ENCODE measurements at places on chromosomes 2 and 18. TPM values are rescaled to one million over a fixed set of nuclear protein-coding genes. Genes with fewer than 3 reads are reported as not detected.
A peak's percentile ranks its signal among the peaks of the same experiment; 100 is the strongest.

- no peaks in the 10 kb centered on the region for H3K36me3 ChIP-seq
- no peak overlapping the region for H3K27ac ChIP-seq
- no peak for DNase-seq
- H3K4me3 ChIP-seq = no peak overlapping the region
- peaks cover 40% of the 10 kb centered on the region for H3K4me1 ChIP-seq
These were observed 3.3 kb downstream of the ITGA6 start for GRCh38 chr2:172430678-172431077.

DNA sequence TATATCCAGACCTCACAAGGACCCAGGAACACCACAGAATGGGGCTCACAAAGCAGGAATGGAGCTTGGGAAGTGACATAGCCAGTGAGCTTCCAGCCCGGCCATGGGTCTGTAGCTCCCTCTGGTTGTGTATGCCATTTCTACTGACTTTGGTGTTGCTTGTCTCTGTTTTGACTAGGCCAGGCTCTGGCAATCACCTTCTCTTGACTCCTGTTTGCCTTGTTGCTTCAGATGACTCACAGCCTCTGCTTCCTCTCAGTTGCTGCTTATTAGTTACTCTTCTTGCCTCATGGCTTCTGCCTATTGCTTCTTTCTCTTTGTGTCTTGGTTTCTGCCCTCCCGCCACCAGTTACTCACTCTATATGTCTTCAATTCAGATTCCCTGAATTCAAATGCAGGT lies 15.8 kb upstream of the IER3IP1 start:
- peaks cover 3% of the 10 kb centered on the region for H3K4me1 ChIP-seq
- H3K4me3 ChIP-seq = no peak overlapping the region
- H3K27me3 ChIP-seq = peaks cover 4% of the 10 kb centered on the region
- no peaks in the 10 kb centered on the region for H3K36me3 ChIP-seq

The ERFE gene
- polyA plus RNA-seq = 0.48 TPM

GRCh38 chr2:204672772-204673171 lies 127.5 kb downstream of the PARD3B start:
- H3K27me3 ChIP-seq = no peaks in the 10 kb centered on the region
- peak overlapping the region; percentile 83 for H3K27ac ChIP-seq
- no peaks in the 10 kb centered on the region for H3K36me3 ChIP-seq
- no peak overlapping the region for H3K4me3 ChIP-seq

The CFAP65 gene
- polyA plus RNA-seq = 0.03 TPM

GRCh38 chr2:12127638-12128037 lies 381.2 kb downstream of the LPIN1 start:
- no peaks in the 10 kb centered on the region for H3K27me3 ChIP-seq
- no peaks in the 10 kb centered on the region for H3K4me1 ChIP-seq
- no peak overlapping the region for H3K27ac ChIP-seq
- no peaks in the 10 kb centered on the region for H3K36me3 ChIP-seq
- H3K4me3 ChIP-seq = no peak overlapping the region

DNA sequence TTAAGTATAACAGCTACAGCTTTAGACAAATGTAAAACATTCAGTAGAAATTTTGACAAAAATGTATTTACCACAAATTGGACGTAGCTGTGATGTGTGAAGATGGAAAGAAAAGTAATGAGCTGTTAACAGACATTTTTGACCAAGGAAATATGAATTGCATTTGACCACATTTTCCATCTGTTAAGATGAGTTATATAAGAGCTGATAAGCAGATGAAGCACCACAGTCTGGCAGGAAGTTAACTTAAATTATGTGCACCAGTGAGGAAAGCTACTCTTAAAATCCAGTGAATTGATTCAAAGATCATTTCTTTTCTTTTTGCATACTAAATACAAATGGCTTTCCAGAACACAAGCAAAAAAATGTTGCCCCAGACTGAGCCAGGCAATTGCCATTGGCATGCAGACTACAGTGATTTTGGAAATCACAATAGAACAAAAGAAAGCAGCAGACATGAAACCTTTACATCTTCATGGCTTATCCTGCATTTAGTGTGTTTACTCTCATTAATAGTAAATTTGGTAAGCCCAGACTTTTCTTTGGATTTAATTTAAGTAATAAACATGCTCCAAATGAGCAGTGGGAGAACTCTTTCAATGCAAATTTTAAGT lies 493.7 kb downstream of the TMX3 start:
- no peaks in the 10 kb centered on the region for H3K36me3 ChIP-seq
- H3K27ac ChIP-seq = no peak overlapping the region
- H3K4me3 ChIP-seq = no peak overlapping the region
- no peaks in the 10 kb centered on the region for H3K27me3 ChIP-seq

The SLC9A4 gene
- polyA plus RNA-seq = not detected

The LHCGR gene
- polyA plus RNA-seq = not detected

GRCh38 chr2:96537734-96538486 lies 1.4 kb downstream of the ARID5A start:
- H3K36me3 ChIP-seq = peaks cover 7% of the 10 kb centered on the region
- peak; percentile 23 for DNase-seq
- no peaks in the 10 kb centered on the region for H3K27me3 ChIP-seq
- H3K4me1 ChIP-seq = peaks cover 22% of the 10 kb centered on the region
- peak overlapping the region; percentile 56 for H3K4me3 ChIP-seq

The NDUFAF7 gene
- 10.8 TPM for polyA plus RNA-seq

The PSD4 gene
- polyA plus RNA-seq = 0.01 TPM

GRCh38 chr2:61353909-61354308 lies 117.0 kb downstream of the USP34 start:
- no peaks in the 10 kb centered on the region for H3K4me1 ChIP-seq
- H3K4me3 ChIP-seq = no peak overlapping the region
- DNase-seq = no peak
- no peaks in the 10 kb centered on the region for H3K36me3 ChIP-seq
- H3K27ac ChIP-seq = no peak overlapping the region

- H3K4me3 ChIP-seq = no peak overlapping the region
- no peaks in the 10 kb centered on the region for H3K36me3 ChIP-seq
- DNase-seq = no peak
- no peak overlapping the region for H3K27ac ChIP-seq
These were observed 120.0 kb upstream of the EPC2 start for GRCh38 chr2:148524519-148524919.

DNA sequence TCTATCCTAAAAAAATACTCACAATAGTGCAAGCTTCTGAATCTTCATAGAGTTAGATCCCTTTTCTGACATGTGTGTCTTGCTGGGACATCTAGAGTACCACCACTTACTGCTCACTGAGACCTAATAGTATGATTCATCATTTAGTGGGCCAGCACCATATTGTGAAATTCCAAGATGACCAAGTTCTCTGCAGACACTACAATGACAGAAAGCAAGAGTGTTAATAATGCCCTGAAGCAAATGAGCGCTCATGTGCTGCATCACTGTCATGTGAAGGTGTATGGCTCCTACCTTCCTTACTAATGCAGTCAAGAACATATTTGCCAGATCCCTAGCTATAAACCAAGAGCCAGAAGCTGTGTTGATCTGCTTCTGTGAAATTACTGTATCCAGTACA lies 606.2 kb upstream of the NXPH2 start:
- H3K36me3 ChIP-seq = no peaks in the 10 kb centered on the region
- no peak overlapping the region for H3K4me3 ChIP-seq
- H3K4me1 ChIP-seq = no peaks in the 10 kb centered on the region
- no peaks in the 10 kb centered on the region for H3K27me3 ChIP-seq
- DNase-seq = no peak

The HSPE1 gene
- polyA plus RNA-seq = 32.2 TPM

The SGO2 gene
- 1.3 TPM for polyA plus RNA-seq

GRCh38 chr2:238872628-238873380 lies 24.9 kb downstream of the TWIST2 start:
- no peaks in the 10 kb centered on the region for H3K36me3 ChIP-seq
- H3K4me1 ChIP-seq = no peaks in the 10 kb centered on the region
- DNase-seq = no peak
- H3K4me3 ChIP-seq = no peak overlapping the region
- no peaks in the 10 kb centered on the region for H3K27me3 ChIP-seq

DNA sequence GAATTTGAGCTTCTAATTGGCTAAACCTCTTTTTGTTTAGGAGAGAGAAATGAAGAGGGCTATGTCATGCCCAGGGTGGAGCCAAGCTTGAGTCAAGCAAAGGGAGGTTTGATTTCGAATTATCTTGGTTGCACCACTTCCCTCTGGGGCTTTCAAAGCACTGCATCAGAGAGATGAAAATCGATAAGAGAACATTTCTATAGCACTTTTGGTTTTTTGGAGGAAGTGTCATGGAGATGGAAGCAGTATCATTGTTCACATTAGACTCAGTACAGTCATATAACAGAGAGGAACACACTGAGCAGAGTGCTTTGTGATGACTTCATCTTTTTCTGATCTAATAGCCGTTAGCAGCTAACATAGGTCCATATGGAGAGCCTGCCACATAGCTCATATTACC lies 120.3 kb upstream of the UXS1 start:
- no peak overlapping the region for H3K27ac ChIP-seq
- H3K4me3 ChIP-seq = no peak overlapping the region
- DNase-seq = no peak
- H3K4me1 ChIP-seq = no peaks in the 10 kb centered on the region
